ENCODE measurements at places on chromosomes 2 and 18. TPM values are rescaled to one million over a fixed set of nuclear protein-coding genes. Genes with fewer than 3 reads are reported as not detected.

- DNase-seq: no peak
Observed at GRCh38 chr2:145957929-145958328, 1438.0 kb upstream of the ZEB2 start.

GRCh38 chr2:206558492-206558891 lies 83.8 kb upstream of the FAM237A start:
- DNase-seq: no peak

DNA sequence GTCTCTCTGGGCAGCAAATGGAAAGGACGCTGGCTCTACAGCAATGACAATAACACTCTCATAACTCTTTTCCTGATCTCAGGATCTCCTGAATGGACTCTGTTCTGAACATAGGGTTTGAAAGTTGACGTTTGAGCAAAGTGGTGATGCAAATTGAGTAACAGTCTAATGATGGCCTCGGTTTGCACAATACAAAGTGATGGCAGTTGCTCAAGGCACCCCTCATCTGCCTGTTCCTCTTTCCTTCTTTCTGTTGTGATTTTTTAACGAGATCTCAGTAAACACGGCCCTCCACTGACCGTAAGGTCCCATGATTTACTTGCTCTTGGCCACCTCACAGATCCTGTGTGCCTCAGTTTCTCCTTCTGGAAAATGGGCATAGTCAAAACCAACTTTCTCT lies 303.6 kb downstream of the SLC8A1 start:
- no peak for DNase-seq

The CD226 gene
- 4.0 TPM for total RNA-seq

All from heart left ventricle (tissue), 16 donors.